ENCODE measurements at places on chromosomes 3 and 15.

GRCh38 chr3:120615847-120616609 is 19.9 kb downstream of the NDUFB4 start:
- peak; percentile 64 for DNase-seq

DNA sequence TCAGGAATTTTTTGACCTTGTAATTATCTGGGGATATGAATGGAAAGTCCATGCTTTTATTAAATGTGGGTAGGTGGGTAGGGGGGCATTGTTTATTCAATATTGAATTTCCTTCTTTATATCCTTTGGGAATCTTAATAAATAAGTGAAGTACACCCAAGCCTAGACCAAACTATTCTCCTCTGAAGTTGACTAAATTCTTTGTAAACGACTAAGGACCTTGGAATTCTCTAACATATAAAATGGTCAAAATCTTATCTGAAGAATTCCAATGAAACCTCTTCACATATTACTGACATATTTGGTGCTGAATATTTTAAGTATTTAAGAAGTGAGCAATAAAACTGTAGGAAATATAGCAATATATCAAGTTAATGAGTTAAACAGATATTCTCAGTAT is 1432.1 kb upstream of the GBE1 start:
- DNase-seq = no peak

DNA sequence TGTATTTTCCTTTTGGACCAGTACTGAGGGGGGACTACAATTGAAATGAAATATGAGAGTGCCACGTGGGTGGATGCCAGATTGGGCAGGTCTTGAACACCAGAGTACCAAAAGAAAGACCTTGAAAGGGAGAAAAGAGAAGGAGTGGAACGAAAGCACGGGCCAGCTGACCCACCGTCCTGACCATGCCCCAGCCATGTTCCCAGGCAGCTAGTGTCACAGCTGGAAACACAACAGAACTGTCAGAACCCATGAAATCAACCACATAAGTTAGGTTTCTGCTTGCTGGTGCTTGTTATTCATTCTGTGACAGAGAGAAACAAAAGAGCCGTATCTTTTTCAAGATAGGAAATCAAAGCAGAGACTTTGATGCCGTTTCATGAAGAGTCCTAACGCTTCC is 268.8 kb downstream of the MEX3B start:
- DNase-seq = no peak

GRCh38 chr3:3739330-3740060 is 59.7 kb upstream of the LRRN1 start:
- DNase-seq = no peak

- no peak for DNase-seq
Measured at GRCh38 chr3:9066141-9066540, 102.9 kb upstream of the RAD18 start.

DNA sequence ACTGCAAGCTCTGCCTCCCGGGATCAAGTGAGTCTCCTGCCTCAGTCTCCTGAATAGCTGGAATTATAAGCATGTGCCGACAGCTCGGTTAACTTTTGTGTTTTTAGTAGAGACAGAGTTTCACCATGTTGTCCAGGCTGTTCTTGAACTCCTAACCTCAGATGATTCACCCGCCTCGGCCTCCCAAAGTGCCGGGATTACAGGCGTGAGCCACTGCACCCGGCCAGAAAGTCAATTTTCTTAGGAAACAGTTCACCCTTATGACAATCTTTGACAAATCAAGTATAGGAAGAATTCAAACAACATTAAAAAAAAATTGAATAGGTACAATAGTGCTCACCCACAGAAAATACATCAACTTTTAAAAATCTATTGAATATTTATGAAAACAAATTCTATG is 23.6 kb upstream of the DUT start:
- DNase-seq = no peak

- DNase-seq = peak; percentile 12
Measured at GRCh38 chr3:172848910-172849309, 98.4 kb downstream of the ECT2 start.

DNA sequence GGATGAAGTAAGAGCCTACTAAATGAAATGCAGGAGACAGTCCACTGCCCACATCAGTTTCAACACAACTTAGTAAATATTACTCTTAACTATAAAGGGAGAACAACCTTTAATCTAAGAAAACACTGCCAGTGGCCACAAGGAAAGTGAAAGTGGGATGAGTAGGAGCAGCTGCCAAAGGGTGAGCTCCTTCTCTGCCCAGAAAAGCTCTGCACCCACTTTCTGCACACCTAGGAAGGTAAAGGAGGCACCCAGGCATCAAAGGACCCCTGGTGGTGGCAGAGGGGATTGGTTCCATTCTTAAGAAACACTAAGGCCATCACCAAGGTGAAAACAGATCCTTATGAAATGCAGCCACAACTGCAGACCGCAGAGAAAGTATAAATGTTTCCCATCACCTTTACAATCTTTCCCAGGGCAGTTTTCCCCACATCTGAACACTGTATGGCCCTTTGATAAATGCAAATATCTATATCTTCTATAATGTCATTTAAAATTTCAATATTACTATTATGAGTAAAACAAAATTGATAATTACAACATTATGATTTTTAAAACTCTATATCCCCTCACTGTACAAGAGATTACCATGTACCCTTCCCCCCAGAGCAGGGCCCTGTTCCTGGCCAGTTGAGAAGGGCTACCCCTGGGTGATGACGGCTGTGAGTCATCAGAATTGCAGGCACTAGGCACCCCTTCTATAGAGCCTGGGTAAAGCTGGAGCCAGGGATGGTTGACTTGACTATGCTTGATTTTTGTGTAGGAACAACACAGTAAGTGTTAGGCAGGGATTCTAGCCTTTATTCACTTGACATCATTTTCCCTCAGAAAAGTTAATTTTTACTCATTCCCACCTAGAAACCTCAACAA is 92.0 kb downstream of the SNRK start:
- peak; percentile 21 for DNase-seq

DNA sequence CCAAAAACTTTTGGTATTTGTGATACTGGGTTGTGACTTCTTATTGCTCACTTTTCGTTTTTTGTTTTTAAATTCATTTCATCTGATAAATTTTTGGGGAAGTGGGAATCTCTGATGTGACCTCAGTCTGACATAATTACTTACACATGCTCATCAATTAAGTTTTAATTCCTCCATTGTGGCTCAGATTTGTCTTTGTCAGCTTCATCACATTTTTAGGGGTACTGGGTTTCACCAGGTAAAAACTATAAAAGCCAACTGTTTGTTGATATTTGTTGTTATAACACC is 425.3 kb upstream of the TGFBR2 start:
- DNase-seq = peak; percentile 31

DNA sequence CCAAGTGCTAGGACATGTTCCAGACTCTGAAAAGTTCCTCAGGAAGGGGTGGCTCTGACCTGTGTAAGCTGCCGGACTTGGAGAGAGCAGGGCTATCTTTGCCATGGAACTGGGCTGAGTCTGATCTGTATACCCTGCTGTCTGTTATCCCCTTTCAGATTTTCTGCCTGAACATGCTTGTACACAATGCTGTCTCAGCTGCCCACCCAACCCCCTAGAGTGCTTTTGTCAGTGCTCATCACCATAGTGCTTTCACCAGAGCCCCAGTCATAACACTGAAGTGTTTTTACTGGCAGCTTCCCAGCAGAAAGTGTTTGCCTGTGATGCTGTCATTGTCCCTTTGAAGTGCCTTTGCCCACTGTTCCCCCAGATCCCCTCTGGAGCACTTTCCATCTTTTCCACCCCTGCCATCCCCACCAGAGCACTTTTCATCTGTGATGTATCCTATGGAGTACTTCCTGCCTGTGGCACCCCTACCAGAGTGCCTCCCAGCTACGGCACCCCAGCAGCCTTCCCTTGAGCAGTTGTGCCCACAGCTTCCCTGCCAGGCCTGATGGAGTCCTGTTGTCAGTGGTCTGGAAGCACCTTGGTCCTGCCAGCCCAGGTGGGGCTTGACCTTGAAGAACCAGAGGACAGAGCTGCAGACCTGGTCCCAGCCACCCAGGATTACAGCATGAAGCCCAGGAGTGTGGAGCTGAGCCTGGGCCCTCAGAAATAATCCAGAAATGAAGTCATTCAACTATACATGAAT is 397.7 kb downstream of the DIPK2A start:
- no peak for DNase-seq

DNA sequence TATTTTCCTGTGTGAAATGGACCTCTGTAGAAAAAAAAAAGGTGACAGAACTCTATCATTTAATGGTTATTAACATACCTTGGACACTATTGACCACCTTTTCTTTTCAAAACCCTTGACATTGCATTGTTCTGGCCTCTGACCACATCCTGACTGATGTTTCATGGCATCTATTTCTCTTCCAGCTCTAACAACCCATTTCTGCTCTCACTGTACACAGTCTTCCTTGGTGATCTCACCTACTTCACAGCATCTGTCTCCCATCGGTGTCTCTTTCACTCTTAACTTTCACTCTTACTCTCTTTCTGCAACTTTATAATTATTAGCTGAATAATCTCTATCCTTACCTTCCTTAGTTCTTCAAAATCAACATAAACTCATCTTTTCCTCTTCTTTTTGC is 217.4 kb upstream of the CD96 start:
- DNase-seq = no peak

DNA sequence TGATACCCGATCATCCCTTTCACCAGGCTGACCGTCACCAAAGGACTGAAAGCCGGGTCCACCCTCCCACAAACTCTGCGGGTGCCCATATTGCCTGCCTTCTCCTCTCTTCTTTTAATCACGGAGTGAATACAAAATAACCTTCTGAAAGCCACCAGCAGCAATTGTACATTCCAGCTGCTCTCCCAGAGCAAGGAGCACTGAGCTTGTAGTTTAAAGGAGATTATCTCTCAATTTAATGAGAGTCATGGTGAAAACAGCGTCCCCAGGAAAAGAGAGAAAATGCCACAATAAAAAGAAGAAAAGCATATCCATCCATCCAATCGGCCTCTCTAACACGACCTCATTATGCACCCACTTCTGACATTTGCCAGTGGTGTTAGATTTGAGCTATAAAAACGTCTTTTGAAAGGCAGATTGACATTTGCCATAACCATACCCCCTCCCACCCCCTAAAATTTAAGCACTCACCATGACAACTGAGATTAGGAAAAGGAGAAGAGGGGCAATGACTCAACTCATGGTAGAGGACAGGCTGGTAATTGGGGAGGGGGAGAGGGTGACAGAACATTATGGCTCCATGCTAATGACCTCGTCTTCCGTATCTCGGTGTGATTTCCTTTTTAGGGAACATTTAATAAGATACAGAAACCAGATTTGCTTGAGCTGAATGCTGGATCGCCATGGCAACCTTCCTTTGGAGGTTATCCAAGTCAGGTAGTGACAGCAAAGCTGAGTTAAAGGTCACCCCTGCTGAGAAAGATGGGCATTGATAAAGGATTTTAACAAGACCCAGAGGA is 106.2 kb downstream of the ST8SIA2 start:
- DNase-seq = no peak

- DNase-seq = peak; percentile 98
Measured at GRCh38 chr3:151037746-151038477, 47.6 kb upstream of the MED12L start.

DNA sequence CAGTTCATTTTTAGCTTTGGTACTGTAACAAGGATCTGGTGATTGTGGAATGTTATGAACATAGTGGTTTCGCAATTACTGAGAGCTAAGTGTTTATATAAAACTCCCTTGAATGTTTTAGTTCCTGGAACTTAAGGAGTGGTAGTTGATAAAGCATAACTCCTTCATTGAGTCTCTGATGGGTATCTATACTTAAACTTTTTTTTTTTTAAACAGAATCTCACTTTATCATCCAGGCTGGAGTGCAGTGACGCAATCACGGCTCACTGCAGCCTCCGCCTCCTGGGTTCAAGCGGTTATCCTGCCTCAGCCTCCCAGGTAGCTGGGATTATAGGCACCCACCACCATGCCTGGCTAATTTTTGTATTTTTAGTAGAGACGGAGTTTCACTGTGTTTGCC is 11.3 kb downstream of the PRKCI start:
- peak; percentile 57 for DNase-seq

DNA sequence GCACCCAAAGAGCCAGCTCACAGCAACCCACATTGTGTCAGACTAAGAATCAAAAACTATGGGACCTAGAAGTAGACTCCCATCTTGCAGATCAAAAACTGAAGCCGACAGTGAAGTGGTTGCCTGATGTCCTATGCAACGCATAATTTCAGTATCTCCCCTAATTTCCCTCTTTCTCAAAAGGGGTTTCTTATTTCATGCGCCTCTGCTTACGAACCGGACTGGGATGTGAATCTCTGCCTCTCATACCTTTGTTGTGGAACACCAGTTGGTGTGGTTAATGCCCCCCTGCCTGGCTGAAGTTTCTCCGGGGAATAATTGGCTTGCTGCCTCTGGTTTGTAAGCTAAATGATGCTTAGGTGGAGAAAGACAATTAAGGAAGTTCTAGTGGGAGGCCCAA is 514 bp upstream of the FAM174B start:
- no peak for DNase-seq

DNA sequence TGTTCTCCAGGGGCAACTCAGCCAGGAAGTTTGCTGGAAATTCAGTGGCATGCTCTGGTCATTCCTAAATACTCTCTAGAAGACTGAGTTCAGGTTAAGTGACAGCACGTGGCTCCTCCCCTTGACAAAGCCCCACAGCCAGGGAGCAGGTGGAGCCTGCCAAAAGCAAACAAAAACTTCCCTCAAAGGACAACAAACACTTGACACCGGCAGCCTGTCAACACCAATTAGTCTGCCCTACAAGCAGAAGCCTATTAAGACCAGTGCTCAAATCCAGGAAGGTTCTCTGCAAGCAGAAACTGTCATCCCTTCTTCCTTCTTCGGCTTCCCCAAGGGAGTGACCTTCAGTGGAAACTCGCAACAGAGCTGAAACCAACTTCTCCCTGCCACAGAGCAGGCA is 5.0 kb downstream of the MEX3B start:
- DNase-seq = no peak

DNA sequence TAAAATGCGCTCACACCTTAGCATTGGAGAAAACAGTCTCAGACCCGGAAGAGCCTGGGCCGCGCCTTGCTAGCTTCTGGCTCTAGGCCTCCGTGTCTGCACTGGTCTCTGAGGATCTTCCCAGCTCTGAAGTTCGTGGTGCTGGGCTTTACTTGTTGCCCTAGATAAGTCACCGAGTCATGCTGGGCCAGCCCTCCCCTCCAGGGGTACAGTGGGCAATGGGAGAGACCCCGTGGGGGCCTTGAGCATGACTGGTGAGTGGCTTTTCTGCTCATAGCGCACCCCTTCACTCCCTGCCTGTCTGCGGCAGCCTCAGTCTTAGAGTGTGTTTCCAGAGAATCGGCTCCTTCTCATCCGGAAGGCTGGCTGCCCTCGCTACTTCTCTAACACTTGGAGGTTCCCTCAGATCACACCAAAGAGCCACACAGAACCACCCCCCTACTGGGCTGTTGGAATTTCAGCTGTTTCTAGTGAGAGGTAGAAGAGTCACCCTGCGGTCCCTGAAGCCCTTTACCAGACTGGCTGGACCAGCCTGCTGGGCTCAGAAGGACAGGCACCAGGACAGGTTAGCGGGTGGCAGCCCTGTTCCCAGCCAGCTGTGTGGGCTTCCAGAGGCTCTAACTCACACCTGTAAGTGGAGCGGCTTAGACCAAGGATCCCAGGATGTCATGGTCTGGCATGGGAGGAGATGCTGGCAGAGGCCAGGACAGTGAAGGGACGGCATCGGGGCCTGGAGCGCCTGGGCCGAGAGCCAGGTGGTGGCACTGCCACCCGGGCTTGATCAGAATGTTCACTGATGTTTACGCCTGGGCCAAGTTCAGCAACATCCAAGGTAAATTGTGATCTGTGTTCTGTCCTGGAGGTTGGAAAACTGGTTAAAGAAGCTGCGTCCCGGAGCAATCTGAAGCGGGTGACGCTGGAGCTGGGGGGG is 17.9 kb downstream of the ALDH1A3 start:
- no peak for DNase-seq
